ENCODE measurements at places on chromosomes 3 and 15.
A peak's percentile ranks its signal among the peaks of the same experiment; 100 is the strongest.

DNA sequence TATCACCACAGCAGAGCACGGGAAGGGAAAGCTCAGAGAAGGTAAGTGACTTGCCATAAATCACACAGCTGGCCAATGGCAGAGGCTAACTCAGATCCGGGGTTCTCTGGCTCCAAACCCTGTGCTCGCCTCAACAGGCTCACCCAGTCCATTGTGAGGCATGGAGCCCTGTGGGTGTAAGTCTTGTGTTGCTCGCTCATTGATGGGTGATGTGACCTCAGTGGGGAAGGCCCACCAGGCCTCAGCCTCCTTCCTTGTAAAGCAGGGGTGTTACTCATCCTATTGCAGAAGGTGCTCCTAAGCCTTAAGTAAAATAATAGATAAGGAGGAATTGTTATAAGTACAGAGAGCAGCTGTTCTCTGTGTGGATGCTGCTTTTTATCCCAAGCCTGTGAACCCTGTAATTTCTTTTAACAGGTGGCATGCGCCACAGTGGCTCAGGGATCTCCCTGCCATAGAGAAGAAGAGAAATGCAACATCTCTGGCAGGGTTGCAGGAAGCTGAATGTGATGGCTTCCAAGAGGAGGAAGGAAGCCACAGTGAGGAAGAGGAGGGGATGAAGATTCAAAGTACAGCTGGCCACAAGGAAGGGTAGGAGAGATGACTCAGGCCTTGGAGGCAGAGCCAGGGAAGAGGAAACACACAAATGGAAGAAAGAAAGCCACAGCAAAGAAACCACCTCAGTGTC is 30.9 kb upstream of the SPSB4 start:
- no peak for DNase-seq

DNA sequence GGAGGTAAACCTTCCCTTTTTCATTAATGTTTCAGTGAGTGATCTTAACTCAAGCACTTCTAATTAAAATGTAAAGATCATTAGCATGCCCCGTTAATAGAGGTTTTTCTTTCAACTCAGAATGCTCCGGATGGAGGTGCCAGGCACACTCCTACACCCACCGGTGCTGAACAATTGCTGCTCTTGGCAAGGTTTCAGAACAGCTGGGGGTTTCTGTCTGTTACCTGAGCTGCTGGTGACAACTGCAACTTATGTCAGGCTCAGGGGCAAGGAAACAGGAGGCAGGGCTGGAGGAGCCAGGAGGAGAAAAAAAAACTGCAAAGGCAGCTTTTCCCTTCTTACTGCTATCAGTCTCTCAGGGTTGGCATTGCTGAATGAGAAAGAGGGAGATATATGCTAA is 250.1 kb downstream of the DIPK2A start:
- no peak for DNase-seq

DNA sequence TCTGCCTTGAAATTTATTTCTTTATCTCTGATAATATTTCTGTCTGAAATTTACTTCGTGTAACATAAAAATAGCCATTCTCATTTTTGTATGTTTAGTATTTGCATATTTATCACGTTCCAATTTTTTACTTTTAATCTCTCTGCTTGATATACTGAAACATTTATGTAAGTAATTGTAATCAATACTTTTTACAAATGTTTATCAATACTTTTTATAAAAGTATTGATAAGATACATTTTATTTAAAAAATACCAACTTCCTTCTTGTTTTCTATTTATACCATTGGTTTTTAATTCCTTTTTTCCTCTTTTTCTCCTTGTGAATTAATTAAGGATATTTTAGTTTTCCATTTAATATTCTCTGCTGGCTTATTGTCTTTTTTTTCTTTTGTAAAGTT is 60.3 kb upstream of the TBL1XR1 start:
- DNase-seq = no peak

- DNase-seq = no peak
Observed at GRCh38 chr3:8761866-8762265, 7.5 kb downstream of the OXTR start.

GRCh38 chr3:167733961-167734497 is 663 bp downstream of the PDCD10 start:
- DNase-seq = no peak

DNA sequence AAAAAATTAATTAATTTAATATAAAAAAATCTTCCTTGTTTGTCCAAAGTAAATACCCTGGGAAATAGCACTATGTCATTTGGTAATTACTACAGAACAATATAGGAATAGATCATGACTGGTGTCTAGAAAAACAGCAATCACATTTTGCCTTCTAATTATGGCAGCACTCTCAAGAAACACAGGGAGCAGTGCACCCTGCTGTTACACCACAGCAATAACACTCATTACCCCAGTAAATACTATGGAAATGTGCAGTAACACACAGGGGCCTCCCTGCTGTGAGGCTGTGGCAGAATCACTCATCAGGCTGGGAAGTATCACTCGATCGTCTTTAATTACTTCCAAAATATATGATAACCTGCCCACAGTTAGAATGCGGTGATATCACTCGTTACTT is 646.0 kb downstream of the TUSC7 start:
- DNase-seq = no peak

- no peak for DNase-seq
Observed at GRCh38 chr3:100045696-100046095, 68.6 kb downstream of the FILIP1L start.

GRCh38 chr3:32882603-32883025 is 64.8 kb downstream of the TRIM71 start:
- DNase-seq = no peak

- DNase-seq = peak; percentile 96
Observed at GRCh38 chr15:90883976-90884718, at the start of gene FES. Gene FES (plus strand): TSS chr15:90884504. CDS start chr15:90885046, 542 bp downstream.

DNA sequence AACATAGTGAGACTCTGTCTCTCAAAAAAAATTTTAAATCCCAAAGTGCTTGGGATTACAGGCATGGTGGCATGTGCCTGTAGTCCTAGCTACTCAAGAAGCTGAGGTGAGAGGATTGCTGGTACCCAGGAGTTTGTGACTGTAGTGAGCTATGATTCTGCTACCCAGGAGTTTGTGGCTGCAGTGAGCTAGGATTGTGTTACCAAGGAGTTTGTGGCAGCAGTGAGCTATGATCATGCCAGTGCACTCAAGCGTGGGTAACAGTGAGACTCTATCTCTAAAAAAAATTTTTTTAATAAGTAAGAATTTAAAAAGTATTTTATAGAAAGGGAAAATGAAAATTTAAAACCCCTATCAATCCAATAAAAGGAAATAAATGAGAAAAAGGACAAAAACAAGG is 69.5 kb downstream of the FAIM start:
- DNase-seq = no peak

GRCh38 chr3:183182732-183183610 is 20.4 kb upstream of the LAMP3 start:
- no peak for DNase-seq

GRCh38 chr15:56247266-56247665 is 3.6 kb upstream of the RFX7 start:
- DNase-seq = no peak

DNA sequence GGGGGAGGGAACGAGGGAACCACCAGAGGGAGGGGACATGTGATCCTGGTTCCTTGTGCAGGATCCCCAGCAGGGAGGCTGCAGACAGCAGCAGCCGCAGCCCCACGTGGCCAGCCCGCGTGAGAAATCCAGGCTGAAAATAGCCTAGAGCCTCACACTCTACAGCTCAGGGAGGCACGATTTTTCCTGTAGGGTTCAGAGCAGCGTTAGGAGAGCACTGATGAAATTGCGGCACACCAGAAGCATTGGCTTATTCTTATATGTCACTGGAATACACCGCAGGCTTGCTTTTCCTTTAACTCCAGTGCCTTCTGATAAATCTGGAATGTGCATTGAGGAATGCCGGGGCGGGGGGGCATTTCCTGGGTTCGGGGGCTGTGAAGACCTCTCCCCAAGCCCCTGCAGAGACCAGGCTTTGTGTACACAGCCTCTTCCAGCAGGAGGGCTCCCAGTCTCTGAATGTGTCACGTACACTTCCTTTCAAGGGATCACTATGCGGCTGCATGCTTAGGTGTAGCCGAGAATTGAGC is 193.0 kb downstream of the ATP10A start:
- no peak for DNase-seq

DNA sequence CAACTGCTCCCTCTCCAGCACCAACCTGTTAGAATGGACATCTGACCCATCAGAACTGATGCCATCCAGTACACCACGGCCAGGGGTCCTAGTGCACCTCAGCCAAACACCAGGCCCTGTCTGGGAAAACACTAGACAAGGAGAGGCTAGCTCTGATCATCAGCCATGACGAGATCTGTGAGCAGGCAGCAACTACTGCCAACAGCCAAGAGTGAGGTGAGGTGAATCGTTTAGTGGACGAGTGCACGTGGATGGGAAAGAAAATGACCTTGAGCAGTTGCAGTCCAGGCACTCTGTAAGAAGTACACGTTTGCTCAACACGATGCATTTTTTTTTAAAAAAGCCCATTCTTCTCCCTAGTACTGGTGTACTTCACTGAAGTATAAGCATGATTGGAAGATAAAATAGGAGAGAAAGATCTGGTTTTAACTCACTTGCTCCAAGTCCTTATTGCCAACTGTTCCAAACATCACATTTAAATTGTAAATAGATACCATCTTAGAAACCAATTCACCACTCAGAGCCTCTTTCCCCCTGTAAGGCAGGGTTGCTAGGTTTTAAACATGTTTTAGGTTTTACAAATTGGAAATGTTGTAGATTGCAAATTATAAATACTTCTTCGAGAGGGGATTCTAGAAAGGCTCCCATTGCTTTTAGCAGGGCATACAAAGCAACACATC is 5.7 kb downstream of the ST8SIA2 start:
- no peak for DNase-seq

GRCh38 chr15:68713874-68714273 is 106.8 kb downstream of the ANP32A start:
- no peak for DNase-seq

- DNase-seq = no peak
Observed at GRCh38 chr3:61169621-61170251, 81.5 kb downstream of the FHIT start.

DNA sequence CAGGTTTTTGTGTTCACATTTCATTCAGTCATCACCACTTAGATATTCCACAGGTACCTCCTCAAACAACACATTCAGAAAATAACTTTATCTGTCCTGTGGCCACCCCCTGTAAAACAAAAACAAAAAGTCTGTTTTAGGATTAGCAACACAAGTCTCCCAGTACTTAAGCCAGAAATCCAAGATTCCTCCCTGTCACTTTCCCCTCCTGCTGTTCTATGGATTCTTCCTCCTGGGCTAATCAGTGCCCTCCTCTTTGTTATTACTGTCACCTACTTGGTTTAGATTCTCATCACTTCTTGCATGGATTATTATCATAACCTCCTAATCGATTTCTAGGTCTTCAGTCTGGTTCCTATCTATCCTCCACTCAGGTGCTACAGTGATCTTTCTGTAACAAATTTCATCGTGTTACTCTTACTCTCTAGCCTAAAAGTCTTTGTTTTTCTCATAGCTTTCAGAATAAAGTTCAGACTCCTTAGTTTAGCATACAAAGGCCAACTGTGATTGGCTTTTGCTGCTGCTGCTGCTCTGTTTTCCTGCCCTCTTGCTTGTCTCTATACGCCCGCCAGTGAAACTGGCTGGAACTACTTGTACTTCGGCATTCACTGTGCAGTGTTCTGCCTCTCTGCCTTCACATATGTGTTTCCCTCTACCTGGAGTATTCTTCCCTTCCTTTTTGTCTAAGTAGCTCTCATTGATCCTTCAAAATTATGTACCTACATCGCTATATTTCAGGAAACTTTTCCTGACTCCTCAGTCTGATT is 32.2 kb downstream of the PPP2R3A start:
- no peak for DNase-seq

- no peak for DNase-seq
Observed at GRCh38 chr15:59298225-59298853, 74.3 kb downstream of the MYO1E start.

GRCh38 chr3:128874481-128875180 is 4.8 kb upstream of the ACAD9 start:
- DNase-seq = peak; percentile 11

DNA sequence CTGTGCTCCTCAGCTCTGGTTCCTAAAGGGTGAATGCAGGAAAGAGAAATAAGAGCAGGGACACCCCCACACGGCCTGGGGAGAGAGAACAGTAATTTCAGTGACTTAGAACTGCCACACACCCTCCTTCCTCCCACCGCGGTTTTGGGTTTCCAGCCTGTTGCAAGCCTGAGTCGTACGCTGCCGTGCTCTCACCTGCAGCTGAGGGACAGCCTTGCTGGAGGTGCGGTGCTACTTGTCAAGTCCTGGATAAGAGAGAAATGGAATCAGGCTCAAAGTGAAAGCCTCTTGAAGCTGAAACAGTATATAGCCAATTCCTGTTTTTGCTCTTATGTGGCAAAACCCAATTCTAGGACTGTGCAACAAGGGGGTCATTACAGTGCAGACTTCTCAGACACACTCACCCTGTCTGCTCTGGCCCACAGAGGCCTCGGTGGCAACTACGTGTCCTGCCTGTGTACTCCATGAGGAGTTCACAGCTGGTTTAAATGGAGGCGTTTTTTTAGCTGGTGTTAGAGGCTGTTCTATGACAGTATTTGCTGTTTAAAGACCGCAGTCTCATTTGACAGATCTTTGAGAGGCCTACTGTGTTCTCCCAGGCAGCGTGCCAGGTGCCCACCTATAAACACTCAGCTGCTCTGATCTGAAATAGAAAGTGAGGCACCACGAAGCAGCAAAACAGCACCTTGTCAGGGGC is 42.9 kb downstream of the TBC1D2B start:
- peak; percentile 93 for DNase-seq

DNA sequence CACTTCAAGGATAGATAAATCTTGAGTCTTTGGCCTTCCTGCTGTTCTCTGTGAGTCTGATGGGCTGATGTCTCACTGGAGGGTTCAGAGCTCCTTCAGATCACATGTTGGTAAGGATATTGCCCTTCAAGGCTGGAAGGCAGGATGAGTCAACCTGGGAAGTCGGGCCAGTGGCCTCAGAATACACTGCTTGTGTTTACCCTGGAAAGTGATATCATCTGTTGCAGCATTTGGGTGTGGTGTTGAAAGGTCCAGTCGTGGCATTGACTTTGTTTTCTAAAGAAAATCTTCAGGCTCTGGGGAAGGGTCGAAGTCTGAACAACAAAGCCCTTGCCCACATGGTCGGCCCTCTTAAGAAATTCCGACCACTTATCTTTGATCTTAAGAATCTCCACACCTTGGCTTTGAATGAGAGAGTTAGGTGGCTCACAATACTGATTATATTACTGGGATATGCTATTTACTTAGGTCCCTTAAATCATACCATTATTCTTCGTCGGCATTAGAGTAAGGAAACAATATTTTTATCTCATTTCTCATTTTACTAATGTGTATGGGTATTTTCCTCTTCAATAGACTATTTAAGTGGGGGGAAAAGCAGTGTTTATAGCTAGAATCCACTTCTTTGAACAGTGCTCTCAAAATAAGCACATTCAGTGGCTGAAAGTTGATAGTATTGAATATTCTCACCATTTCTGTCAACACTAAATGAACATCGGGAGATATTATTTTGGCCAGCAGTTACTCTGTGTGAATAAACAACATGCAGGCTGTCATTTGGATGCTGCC is 303.9 kb upstream of the RASGRP1 start:
- DNase-seq = no peak

DNA sequence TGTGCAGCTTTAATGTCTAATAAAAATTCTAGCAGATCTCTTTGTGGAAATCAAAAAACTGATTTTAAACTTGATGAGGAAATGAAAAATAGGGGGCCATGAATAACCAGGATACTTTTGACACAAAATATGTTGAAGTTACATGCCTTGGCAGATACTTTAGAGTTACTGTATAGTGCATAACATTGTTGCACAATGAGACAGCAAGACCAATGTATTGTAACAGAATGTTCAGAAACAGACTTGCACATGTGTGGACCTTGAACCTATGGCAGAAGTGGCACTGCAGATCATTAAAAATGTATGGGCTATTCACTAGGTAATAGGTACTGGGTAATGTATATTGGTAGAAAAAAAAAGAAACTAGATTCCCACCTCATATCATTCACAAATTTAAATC is 343.0 kb upstream of the ARL6 start:
- DNase-seq = no peak
